AML-193 (cell line): ENCODE measurements at places on chromosomes 16 and 17.
A peak's percentile ranks its signal among the peaks of the same experiment; 100 is the strongest.

DNA sequence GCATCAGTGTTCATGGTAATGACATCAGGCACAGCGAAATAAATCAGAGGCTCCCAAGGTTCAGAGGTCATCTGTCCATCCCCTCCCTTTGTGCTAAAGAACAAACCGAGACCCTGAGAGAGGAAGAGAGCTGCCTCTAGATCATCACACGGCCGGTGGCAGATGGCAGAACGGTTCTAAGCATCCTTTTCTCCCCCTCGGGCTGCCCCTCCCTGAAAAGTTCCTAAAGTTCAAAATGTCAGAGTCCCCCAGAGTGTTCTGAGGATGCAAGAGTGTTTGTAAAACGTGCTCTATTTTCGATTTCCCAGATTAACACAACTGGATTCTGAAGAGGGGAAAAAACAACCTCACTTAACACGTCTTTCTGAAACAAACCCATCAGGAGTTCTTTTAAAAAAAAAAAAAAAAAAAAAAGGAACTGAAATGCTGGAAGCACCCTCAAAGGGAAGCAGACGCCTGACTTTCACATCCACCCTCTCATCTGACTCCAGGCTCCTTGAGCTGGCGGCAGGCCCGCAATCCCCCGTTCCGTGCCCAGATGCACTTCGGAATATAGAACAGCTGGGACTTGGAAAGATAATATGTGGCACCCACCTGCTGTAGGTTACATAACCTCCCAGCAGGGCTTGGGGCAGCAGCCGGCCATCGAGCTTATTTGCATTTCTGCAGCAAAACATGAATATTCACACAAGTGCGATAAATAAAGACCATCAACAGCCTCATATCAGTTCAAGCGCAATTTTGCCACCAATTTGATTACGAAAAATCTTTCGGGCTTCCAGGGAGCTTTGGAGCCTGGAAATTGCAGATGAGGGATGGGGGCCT, 115.5 kb upstream of the SMURF2 start:
- DNase-seq: no peak

GRCh38 chr17:54902611-54903010, 2.0 kb downstream of the TOM1L1 start:
- no peak for DNase-seq

GRCh38 chr17:55005520-55005919, 37.0 kb downstream of the STXBP4 start:
- DNase-seq: peak; percentile 45

GRCh38 chr17:40791787-40792436, 7.8 kb downstream of the KRT28 start:
- DNase-seq: peak; percentile 30

DNA sequence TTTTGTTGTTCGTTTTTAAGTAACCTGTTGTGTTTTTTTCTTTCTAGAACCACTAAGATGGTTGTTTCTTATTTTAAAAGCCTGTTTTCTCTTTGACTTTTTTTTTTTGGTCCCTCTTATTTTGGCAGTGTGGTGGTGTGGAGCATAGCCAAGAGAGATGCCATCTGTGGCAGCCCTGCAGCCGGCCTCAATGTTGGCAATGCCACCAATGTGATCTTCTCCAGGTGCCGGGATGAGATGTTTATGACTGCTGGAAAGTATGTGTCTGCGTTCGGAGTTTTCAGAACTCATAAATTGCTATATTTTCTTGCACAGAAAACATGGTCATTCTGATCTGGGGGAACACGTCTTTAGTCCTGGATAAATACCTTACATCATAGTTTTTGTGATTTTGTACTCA, 17.6 kb downstream of the CFAP52 start:
- DNase-seq: no peak

DNA sequence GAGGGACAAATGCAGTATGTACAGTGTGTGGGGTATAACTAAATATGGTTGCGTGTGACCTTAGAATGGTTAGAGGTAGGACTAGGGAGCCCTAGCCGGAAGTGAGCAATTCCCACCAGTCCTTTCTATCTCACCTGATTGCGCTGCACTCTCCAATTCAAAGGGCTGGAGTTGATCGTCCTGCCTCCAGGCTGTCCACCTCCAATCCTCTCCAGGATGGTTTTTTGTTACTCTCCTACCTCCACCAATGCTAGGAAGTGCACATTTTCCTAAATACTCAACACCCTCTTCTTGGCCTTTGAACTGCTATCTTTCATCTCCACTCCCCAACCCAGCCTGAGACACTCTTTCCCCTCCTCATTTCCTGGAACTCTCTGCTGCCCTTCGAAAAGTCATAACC, 181.7 kb upstream of the ASIC2 start:
- no peak for DNase-seq

GRCh38 chr17:82396601-82397435, 21.3 kb upstream of the HEXD start:
- no peak for DNase-seq

DNA sequence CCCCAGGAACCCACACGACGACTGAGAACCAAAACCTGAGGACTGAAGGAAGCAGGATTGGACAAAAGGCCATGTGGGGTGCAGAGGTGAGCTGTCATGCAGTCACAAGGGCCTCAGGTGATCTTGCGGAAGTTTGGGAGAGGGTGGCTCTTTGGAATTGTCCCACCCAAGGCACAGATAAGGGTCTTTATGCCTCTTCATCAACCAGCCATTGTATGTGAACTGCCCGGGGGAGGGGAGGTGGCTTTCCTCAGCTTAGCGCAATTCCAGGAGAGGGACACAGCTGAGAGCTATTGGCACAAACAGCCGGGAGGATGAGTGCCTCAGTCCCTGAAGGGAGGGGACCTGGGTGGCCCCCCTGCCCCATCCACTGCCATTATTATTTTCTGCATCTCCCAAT, 55.1 kb upstream of the PHOSPHO1 start:
- DNase-seq: no peak

DNA sequence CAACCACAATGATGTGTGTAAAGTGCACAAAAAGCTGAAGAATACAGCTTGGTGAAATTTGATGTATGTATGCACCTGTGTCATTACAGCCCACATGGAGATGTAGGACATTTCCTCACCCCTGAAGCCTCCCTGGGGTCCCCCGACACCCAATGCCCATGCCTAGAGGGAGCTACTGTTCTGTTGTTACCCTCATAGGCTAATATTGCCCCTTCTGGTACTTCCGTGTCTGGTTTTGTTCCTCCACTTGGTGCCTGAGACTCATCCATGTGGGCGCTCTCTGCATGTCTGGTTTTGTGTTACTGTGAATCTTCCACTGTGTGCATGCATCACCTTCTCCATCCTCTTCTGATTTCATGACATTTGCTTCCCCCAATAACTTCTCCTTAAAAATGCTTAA, 18.6 kb downstream of the TNFRSF13B start:
- DNase-seq: no peak

- no peak for DNase-seq
Observed at GRCh38 chr16:51431517-51432241, 280.6 kb upstream of the SALL1 start.

- no peak for DNase-seq
Observed at GRCh38 chr17:38447502-38448085, 19.3 kb downstream of the ARHGAP23 start.

- DNase-seq: peak; percentile 32
Observed at GRCh38 chr17:59154292-59154720, 680 bp downstream of the SKA2 start.
